ENCODE measurements at places on chromosomes 1 and 21. TPM values are rescaled to one million over a fixed set of nuclear protein-coding genes. Genes with fewer than 3 reads are reported as not detected.

The CFAP141 gene
- not detected for total RNA-seq

The STUM gene
- not detected for total RNA-seq

The TBX19 gene
- total RNA-seq: 2.7 TPM

The APOBEC4 gene
- not detected for total RNA-seq

The TMEM35B gene
- total RNA-seq: 10.6 TPM

The MTFR1L gene
- 37.4 TPM for total RNA-seq

The HTR1D gene
- not detected for total RNA-seq

The EPHA8 gene
- not detected for total RNA-seq

The RGL1 gene
- 1.0 TPM for total RNA-seq

The FMO3 gene
- total RNA-seq: not detected

The CELA2B gene
- total RNA-seq: not detected

The PRAMEF17 gene
- not detected for total RNA-seq

The URB2 gene
- 8.2 TPM for total RNA-seq
